ENCODE measurements at places on chromosomes 13 and 19.

DNA sequence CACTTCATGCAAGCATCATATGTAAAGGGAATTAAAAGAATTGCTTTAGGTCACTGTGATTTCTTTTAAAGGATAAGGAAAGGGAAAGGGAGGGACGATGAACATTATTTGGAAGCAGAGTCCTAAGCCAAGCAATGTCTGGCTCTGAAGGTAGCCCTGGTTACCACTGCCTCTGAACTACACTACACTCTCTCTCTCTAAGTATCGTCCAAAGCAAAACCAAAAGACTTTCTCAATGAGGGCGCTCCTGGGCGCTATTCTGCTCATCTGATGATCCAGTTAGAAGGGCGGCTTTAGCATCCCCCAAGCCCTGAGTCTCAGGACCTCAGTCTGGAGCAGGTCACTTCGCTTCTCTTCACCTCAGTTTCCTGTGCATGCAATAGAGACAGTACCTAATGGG is 26.2 kb downstream of the FOXO1 start:
- no peak for DNase-seq

GRCh38 chr19:38526430-38526829 is 91.3 kb downstream of the MAP4K1 start:
- no peak for DNase-seq

DNA sequence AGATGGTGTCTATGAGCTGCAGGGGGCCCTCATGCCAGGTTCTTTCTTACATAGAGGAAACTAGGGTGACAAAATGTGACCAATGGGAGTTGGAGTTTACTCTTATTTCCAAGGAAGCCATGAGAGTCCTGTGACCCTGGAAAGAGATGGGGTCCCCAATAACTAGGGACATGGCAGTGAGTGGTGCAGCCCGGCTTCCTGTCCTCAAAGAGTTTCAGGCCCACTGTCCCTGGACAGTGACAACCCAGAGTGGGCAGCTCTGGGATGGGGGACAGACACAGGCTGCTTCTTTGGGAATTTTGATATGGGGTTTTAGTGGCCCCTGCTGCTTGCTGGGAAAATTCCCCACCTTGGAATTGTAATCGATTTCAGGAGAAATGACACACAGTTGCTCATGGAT is 8.4 kb upstream of the IGFL1 start:
- no peak for DNase-seq

DNA sequence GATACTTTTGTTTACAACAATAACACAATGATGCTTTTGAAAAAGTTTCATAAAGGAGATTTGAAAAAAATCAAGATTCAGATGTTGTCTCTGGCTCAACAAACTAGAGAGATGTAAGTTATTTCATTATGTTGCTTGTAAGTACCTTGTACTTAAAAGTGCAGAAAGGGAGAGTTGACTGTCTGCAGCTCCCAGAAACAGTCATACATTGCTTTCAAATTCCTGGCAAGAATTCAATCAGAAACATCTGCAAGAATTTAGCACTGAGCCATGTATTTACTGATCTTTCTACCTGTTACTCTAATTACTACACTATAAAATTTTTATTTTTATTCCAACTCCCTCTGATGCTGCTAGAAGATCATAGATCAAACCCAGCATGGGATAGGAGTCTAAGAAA is 1261.3 kb upstream of the SPRY2 start:
- no peak for DNase-seq

DNA sequence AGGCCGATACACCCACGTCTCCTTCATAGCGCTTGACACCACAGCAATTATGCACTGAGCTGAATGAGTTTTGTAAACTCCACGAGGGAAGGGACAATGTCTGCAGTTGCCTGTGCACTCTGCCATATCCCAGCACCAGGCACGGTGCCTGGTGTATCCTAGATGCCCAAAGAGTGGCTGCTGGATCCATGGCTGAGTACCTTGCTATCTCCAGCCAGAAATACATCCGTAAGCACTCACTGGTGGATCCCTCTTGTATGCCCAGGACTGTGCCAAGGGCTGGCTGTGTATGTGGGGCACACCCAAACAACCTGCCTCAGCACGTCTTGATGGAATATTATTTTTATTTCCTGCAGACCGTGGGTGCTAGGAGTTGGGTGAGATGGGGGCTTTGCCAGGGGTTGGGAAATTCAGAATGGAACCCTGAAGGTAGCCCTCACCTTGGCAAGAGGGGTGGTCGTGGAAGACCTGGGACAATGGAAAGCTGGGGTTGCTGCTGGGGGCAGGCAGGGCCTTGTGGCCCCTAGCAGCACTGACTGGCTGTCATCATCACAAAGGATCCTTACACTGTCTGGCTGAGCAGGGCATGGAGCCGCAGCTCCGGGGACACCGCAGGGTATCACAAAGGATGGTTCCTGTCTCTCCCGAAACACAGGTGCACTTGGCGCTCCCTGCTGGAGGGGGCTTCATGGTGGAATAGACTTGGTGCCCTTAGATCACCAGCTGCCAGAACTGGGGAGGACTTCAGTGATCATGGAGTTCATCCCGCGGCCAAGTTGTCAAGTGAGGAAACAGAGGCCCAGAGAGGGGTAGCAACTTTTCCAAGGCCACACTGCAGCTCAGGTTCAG is 131.3 kb downstream of the URI1 start:
- DNase-seq = no peak

DNA sequence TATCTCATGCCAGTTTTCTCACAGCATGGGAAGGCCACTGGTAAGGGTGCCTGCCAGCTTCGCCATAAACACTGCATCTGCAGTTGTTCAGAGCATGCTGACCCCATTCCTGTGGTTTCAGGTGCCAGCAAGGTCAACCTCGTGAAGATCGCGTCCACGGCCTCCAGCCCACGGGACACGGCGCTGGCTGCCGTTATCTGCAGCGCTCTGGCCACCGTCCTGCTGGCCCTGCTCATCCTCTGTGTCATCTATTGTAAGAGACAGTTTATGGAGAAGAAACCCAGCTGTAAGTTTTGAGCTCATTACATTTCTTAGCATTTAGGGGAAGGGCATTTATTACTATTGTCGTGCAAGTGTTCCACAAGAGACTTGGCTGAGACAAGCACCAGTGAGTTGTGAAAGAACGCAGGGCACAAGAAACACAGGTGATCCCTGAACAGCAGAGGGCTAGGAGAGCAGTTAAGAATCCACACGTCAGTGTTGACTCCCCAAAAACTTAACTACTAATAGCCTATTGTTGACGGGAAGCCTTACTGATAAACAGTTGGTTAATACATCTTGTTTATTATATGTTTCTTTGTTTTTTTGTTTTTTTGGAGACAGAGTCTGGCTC is 88.8 kb downstream of the TNFRSF19 start:
- DNase-seq = no peak

GRCh38 chr19:13742756-13743155 is 21.6 kb upstream of the MRI1 start:
- no peak for DNase-seq

DNA sequence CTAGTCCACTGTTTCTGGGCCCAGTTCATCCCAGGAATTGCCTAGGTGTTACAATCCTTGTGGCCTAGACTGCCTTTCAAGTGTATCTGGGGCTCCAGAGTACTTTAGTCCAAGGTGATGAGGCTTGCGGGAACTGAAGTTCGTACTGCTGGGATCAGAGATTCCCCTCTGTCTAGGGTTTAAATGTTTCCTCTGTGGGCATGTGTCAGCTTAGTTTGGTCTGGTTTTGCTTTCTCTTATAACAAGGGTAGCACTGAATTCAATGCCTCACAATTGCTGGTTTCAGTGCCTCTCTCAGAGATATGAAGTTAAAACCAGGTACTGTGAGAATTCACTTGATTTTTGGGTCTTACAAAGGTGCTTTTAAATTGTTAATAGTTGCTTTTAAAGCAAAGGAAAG is 30.8 kb downstream of the RGCC start:
- DNase-seq = no peak

DNA sequence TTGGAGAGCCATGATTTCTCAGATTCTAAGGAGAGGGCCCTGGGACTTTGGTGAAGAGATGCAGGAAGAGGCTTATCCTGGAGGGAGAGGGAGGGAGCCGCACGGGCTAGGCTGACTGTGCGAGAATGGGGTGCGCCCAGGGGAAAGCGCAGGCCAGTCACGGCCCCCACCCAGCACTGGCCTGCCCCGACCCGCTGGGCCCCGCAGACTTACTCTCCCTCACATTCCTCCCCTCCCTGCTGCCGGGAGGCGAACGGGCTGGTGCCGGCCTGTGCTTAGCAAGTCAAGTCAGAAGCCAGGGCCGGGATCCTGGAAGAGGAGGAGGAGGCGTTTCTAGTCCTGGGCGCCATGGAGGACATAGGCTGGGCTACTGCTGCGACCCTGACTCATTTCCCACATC is 120.0 kb downstream of the CRYL1 start:
- no peak for DNase-seq

DNA sequence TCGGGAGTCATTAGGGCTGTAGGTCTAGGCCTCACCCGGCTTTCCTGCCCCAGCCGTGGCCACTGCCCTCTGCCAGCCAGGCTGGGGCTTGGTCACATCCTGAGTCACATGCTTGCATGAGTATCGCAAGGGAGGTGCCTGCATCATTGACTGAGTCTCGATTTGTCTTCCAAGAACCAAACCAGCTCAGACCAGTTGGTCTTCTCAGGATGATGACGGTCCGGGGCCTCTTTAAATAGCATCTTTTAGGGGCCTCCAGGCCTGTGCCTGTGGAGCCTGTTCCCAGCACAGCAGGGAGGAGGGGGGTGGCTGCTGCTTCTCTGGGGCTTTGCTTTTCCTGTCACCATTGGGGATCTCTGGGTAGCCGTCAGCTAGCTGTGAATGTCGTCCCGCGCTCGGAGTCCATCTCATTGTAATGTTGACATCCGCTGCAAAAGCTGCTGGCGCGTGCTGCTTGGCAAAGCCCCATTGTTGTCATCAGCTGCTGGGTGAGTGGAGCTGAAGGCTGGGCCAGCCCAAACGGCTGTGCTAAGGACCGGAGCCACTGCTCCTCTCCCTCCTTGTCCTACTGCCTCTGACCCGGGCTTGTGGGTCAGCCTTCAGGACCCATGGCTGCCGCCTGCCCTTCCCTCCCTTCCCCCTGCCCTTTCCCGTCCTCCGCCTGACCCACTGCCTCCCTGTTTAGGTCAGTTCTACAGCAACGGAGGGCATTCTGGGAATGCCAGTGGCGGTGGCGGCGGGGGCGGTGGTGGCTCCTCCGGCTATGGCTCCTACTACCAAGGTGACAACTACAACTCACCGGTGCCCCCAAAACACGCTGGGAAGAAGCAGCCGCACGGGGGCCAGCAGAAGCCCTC is 14.3 kb upstream of the QTRT1 start:
- no peak for DNase-seq

GRCh38 chr19:42051166-42052115 is 18.6 kb downstream of the GRIK5 start:
- no peak for DNase-seq

GRCh38 chr13:89457977-89458376 is 1786.8 kb downstream of the SLITRK5 start:
- DNase-seq = no peak

DNA sequence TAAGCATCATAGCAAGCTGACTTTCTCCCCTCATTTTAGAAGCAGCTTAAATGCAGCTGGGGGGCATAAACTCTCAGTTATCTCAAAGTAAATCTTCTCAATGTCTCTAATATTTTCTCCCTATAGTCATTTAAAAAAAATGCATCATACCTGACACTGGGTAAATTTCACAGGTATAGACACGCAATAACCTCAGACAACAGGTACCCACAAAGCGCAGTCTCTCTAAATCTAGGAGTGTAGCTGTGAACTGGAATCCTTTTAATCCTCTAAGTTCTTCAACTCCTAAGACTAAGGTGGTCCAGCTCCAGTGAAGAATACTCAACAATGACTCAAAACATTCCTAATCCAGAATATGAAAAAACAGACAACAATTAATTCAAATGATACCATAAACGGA is 141.2 kb downstream of the MYCBP2 start:
- no peak for DNase-seq

DNA sequence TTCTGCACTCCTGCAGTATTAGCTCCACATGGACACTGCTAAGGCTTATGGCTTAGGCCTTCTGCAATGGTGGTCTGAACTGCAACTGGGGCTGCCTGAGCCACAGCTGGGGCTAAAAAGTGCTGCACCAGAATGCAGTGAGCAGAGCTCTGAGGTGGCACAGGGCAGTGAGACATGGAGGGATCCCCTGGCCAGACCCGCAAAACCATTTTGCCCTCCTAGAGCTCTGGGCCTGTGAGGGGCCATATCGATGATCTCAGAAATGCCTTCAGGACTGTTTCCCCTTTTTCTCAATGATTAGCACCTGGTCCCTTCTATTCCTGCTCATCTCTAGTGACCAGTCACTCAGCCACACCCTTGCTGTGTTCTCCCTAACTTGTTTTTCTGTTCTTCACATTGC is 397.7 kb downstream of the UQCRFS1 start:
- DNase-seq = no peak

- DNase-seq = no peak
These were observed 67.5 kb downstream of the LATS2 start for GRCh38 chr13:20993661-20994440.

DNA sequence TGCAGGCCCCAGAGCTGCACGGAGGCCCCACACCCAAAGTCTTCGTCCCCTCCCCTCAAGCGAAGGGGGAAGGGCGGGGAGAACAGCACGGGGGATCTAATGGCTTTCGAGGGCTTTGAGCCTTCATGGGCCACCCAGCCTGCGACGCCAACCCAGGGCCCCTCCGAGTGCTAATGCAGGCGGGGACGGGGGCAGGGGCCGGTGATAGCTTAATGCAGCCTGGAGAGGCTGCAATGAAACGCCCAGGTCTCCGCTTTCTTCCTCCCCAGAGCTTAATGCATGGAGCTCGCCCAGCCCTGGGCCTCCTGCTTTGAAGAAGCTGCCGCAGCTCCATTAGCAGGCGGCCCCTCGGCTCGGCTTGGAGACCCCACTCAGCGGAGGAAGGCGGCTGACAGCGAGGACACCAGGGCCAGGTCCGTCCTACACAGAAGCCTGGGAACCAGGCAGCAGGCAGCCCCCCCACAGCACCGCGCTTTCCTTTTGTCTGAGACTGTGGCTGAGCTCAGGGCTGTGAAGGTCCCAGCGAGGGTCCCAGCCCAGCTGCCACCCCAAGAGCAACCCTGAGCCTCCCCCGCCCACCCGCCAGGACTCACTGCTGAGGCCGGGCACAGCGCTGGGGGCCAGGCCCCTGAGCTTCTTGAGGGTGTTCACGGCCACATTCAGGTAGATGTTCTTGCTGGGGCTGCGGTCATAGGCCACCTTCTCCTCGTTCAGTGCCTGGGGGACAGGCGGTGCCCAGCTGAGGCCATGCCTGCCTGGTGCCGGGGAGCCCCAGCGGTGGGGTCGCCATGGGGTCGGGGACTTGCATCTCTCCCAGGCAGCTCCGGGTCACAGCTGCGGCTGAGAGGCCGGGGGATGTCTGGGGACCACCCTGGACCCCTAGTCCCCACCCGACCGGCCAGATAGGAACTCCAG is 7.5 kb upstream of the ATP8B3 start:
- DNase-seq = no peak

- DNase-seq = no peak
These were observed 154.8 kb downstream of the TBC1D4 start for GRCh38 chr13:75327135-75327510.

- DNase-seq = no peak
These were observed 87.3 kb upstream of the FARP1 start for GRCh38 chr13:98055623-98056022.

- DNase-seq = no peak
These were observed 276.4 kb downstream of the KCNRG start for GRCh38 chr13:50291611-50292010.
